Tibial artery (tissue), 4 donors: ENCODE measurements at places on chromosomes 12 and 14.

GRCh38 chr14:68225321-68225720 is 405.7 kb downstream of the RAD51B start:
- no peak for DNase-seq

DNA sequence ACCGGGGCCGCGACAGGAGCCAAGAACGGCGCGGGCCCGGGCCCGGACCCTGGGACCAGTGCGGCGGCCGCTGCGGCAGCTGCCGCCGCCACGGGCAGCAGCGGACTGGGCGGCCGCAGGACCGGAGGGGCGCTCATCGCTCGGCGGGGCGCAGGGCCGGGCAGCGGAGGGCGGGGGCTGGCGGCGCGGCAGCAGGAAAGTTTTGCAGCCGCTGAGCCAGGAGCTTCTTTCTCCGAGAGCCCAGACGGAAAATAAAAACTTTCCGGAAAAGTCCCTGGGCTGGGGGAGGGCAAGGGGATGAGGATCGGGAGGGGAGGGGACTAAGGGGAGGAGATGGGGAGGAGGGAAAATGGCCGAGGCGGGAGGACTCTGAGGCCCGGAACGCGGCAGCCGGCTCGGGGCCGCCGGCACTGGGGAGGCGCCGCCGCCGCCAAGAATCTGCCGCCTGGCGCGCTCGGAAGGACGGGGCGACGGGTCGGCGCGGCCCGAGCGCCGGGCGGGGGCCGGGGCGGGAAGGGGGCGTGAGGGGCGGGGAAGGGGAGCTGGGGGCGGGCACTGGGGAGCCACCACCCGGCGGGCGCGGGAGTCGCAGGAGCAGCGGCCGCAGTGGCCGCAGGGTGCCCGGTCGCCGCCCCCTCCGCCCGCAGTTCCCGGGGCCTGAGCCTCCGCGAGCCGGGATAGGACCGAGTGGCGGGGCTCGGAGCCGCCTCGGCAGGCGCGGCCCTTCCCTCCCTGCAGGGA is at the start of gene PRKD1:
Gene PRKD1 (minus strand): TSS at position 472 of the 741 bp plus-strand sequence.
- DNase-seq: peak; percentile 80

DNA sequence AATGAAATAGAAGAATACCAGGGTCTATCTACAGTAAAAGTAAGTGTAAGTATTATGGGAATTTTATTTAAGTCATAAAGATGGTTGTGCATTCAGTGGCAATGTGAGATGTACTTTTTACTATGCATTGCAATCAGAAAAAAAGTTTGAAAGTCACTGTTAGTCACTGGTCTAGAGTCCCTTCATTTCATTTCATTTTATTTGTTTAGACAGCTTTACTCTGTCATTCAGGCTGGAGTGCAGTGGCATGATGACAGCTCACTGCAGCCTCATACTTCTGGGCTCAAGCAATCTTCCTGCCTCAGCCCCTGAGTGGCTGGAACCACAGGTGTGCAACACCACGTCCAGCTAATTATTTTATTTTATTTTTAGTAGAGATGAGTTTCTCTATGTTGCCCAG is 42.6 kb downstream of the TGFB3 start:
- DNase-seq: no peak

GRCh38 chr12:127628645-127629044 is 638.3 kb upstream of the TMEM132C start:
- DNase-seq: no peak

DNA sequence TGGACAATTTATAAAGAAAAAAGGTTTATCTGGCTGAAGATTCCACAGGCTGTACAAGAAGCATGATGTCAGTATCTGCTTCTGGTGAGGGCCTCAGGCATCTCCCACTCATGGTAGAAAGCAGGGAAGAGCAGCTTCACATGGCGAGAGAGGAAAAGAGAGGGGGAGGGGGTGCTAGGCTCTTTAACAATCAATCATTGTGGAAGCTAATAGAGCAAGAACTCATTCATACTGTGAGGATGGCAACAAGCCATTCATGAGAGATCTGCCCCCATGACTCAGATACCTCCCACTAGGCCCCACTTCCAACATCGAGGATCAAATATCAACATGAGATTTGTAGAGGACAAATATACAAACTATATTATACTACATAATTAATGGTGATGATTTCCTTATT is 361.9 kb upstream of the FAR2 start:
- DNase-seq: no peak

- peak; percentile 54 for DNase-seq
Measured at GRCh38 chr14:90500665-90501370, 104.0 kb downstream of the CALM1 start.

DNA sequence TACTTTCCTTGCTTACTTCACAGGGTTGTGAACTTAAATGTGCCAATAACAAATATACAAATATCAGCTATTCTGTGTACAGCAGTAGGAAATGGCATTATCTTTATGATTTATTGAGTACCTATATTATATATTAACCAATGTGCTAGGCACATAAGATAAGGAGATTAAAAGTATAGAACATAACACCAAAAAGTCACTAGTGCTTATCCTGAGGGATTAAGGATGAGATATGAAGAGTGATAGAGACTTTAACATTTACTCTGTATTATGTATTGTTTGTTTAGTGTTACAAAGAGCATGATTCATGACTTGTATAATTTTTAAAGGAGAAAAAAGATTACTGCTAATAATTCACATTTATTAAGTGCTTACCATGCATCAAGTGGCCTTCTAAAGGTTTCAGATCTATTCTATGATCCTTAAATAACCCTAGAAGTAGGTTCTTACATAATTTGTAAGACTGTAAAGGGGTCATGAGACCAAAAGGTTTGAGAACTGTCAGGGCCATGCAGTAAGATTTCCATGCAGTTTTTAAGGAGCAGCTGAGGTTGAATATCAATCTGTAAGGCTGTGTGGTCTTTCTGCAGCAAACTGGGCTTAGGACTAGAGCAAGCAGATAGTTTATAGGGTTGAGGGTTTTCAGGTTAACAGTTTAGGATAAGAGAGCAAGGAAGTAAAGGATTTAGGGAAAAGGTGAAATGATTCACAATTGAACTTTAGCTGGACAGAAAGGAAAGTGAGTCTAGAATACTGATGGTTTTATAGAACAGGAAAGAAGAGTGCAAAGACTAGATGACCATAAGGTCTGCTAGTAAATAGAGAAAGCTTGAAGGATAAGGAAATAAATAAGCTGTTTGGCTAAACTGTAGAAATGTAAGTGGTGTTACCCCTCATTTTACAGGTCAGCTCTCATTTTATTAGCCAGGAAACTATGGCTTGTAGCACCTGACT is 7.0 kb downstream of the PYROXD1 start:
- no peak for DNase-seq

- DNase-seq: no peak
Measured at GRCh38 chr12:79870916-79871315, 64.0 kb downstream of the PPP1R12A start.

- DNase-seq: peak; percentile 76
Measured at GRCh38 chr12:128810182-128811127, 13.3 kb downstream of the SLC15A4 start.

- no peak for DNase-seq
Measured at GRCh38 chr14:22412926-22413411, 176.1 kb downstream of the DAD1 start.

GRCh38 chr12:3389986-3390385 is 101.0 kb upstream of the PRMT8 start:
- DNase-seq: no peak

- DNase-seq: no peak
Measured at GRCh38 chr14:74861734-74862090, 14.2 kb downstream of the PROX2 start.

DNA sequence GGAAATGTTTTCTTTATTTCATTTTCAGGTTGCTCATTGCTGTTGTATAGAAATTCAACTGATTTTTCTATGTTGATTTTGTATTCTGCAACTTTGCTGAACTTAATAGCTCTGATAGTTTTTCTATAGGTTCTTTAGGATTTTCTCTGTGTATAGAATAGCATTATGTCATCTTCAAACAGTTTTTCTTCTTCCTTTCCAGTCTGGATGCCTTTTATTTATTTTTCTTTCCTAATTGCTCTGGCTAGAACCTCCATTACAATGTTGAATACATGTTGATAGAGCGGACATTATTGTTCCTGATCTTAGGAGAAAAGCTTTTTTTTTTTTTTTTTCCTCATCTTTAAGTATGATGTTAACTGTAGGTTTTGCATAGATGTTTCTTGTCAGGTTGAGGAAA is 39.2 kb downstream of the MIA2 start:
- DNase-seq: no peak

DNA sequence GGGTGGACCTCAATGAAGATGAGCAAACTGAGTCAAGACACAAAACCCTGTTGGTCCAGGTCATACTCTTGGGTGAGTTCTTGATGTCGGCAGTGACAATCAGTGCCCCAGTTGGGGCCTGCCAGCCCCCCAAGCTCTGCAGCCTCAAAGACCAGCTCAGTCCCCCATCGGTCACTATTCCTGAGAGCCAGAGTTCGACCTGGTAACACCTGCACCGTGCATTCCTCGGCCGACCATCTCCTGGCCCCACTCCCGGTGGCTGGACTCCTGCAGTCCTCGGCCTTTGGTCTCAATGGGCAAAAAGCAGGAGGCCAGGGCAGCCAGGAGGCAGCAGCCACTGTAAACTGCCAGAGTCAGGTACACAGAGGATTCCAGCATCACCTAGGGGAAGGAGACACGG is 32.5 kb downstream of the DAO start:
- no peak for DNase-seq

GRCh38 chr12:109771746-109772621 is 58.4 kb downstream of the FAM222A start:
- DNase-seq: no peak

DNA sequence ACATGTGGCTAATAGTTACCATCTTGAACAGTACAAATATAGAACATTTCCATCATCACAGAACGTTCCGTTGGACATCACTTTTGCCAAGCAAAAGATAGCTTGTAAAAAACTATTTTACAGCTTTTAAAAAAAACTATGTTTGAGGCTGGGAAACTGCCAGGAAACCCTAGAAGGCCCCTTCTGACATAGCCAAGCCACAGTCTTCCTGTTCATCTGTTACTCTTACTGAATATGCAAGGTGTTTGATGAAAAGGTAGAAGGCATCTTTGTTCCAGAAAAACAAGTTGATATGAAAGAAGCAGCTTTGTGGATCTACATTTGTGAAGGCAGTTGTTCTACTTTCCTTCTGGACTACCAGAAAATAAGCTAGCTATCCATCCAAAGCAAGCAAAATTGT is 23.6 kb upstream of the WNK1 start:
- no peak for DNase-seq

GRCh38 chr14:100895411-100895810 is 8.1 kb downstream of the RTL1 start:
- DNase-seq: peak; percentile 28

GRCh38 chr14:101920271-101920670 is 44.1 kb upstream of the DYNC1H1 start:
- DNase-seq: no peak

GRCh38 chr12:55068416-55069010 is 48.7 kb downstream of the NEUROD4 start:
- DNase-seq: no peak

DNA sequence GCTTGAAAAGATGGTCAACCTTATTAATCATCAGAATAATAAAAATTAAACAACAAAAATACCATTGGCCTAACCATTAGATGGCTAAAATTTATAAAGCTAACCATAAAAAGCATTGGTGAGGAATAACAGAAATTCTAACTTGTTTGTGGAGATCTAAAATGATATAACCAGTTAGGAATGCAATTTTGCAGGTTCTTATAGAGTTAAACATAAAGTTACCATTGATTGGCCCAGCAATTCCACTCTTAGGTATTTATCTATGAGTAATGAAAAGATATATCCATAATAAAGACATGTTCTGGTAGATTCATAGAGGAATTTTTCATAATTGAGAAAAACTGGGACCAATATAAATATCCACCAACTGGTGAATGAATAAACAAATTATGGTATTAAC is 1098.6 kb downstream of the FSCB start:
- no peak for DNase-seq

- no peak for DNase-seq
Measured at GRCh38 chr12:122311696-122312095, 45.4 kb upstream of the VPS33A start.

- no peak for DNase-seq
Measured at GRCh38 chr14:105093038-105093430, 27.8 kb upstream of the GPR132 start.

- no peak for DNase-seq
Measured at GRCh38 chr12:105738051-105738450, 400.7 kb downstream of the NUAK1 start.

DNA sequence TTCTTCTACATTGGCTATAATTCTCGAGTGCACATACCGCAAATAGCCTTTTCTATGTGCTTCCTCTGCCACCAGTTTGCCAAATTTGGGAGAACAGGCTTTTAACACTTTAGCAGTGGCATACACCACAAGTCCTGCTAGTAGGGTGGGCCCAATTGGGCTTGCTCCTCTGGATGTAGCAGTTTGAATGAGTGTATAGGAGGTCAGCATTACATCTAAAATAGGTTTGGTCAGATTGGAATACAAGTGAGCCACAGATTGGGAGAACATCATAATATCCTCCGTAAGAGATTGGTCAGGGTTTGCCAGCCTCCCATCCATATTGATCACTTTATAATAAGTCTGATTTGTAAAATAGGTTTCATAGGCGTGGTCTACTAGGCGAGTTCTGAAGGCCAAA is 902 bp downstream of the ABCD2 start:
- DNase-seq: no peak

DNA sequence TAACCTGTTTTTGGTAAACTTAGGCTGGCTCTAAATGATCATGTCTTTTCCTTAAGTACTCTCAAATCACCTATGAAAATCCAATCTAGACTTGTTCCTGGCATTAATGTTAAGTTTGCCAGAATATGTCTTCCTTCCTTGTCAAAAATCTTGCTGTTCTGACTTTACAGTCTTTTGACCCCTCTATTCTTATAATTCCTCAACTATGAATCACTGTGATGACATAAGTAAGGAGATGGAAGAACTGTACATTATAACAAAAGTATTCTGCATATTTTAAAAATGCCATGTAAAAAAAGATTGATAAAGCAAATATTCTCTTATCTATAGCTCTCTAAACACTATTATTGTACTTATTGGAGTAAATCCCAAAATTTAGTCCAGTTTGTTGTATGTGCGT is 51.4 kb upstream of the BAZ1A start:
- no peak for DNase-seq

DNA sequence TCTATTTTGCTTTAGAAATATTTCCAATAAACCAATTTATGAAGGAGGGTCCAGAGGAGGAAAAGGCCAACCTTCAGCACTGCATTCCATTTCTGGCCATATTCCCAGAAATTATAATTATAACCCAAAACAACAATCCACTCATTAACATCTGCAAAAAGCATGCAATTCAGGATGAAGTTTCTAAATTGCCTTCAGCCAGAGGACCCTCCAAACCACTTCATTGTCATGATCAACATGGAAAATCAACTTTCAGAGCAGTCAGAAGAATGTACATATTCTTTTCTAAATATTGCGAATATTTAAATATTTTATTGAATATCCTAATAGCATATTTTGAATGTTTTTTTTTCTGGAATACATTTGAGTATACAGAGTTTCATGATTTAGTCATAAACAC is 332.6 kb upstream of the TMEM132C start:
- no peak for DNase-seq
